Stimulated activated naive B cell treated with anti-CD40 and anti-IgM and Interleukin-4, amounts not matched to agents 10 μg/mL and 1 μg/mL and 100 μg/mL, for 72 hours (primary cell): ENCODE measurements at places on chromosomes 5 and 9.
A peak's percentile ranks its signal among the peaks of the same experiment; 100 is the strongest.

GRCh38 chr5:10364186-10364689, 10.7 kb downstream of the MARCHF6 start:
- H3K27ac ChIP-seq: peak overlapping the region; percentile 72
- no peak for DNase-seq
- no peak overlapping the region for H3K4me3 ChIP-seq
- H3K27me3 ChIP-seq: no peaks in the 10 kb centered on the region
- peaks cover 76% of the 10 kb centered on the region for H3K4me1 ChIP-seq

GRCh38 chr9:136757751-136758140, 297 bp downstream of the LCN8 start:
- H3K4me1 ChIP-seq: peaks cover 27% of the 10 kb centered on the region
- peaks cover 7% of the 10 kb centered on the region for H3K36me3 ChIP-seq
- H3K4me3 ChIP-seq: no peak overlapping the region
- no peak for DNase-seq

DNA sequence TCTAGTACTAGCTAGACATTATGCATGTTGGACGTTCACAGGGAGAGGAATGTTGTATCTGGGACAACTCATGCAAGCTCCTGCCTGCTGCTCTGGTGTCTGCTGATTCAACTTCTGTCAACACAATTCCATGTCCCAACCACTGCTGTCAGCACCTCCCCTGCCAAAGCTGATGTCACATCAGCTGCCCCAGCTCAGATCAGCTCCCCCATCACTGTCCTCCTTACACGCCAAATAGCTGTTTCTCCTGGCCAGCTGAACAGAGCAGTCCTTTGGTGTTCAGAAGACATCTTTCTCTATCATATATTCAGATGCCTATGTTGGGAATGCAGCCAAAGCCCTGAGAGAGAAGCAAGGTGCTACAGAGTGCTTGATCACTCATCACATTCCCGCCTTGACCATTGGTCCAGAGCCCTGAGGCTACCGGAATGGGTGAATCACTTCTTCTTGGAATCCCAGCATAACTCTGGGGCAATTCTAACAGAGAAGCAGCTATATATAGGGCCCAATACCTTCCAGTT, 223.3 kb downstream of the SEC61B start:
- H3K27ac ChIP-seq: peak overlapping the region; percentile 84
- peaks cover 8% of the 10 kb centered on the region for H3K27me3 ChIP-seq
- DNase-seq: no peak
- no peak overlapping the region for H3K4me3 ChIP-seq
- H3K36me3 ChIP-seq: peaks cover 3% of the 10 kb centered on the region
- H3K4me1 ChIP-seq: peaks cover 8% of the 10 kb centered on the region

DNA sequence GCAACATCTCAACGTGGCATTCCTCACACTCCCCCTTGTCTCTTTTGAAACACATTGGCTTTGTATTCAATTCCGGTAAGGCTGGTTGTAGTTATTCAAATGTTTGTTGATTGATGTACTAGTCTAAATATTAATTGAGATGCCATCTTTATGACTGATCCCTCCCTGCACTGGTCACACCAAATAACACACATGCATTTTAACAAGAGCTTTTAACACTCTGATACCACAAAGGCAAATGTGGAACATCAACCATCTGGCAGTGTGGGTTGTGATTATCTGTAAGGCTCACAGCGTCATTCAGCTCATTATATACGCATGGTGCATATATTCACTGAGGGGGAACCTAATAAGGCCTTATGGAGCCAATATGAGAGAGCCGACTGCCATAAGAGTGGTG, 305.0 kb downstream of the TENT4A start:
- no peak overlapping the region for H3K4me3 ChIP-seq
- no peaks in the 10 kb centered on the region for H3K36me3 ChIP-seq
- no peaks in the 10 kb centered on the region for H3K4me1 ChIP-seq
- no peaks in the 10 kb centered on the region for H3K27me3 ChIP-seq
- no peak overlapping the region for H3K27ac ChIP-seq

- no peak overlapping the region for H3K4me3 ChIP-seq
- no peak overlapping the region for H3K27ac ChIP-seq
- H3K4me1 ChIP-seq: no peaks in the 10 kb centered on the region
- no peak for DNase-seq
- no peaks in the 10 kb centered on the region for H3K36me3 ChIP-seq
Observed at GRCh38 chr5:74424162-74424868, 216.2 kb downstream of the ENC1 start.

- H3K36me3 ChIP-seq: no peaks in the 10 kb centered on the region
- no peak overlapping the region for H3K4me3 ChIP-seq
- DNase-seq: no peak
- H3K27me3 ChIP-seq: peaks cover 53% of the 10 kb centered on the region
- no peak overlapping the region for H3K27ac ChIP-seq
Observed at GRCh38 chr9:33737811-33738606, 57.4 kb upstream of the PRSS3 start.

DNA sequence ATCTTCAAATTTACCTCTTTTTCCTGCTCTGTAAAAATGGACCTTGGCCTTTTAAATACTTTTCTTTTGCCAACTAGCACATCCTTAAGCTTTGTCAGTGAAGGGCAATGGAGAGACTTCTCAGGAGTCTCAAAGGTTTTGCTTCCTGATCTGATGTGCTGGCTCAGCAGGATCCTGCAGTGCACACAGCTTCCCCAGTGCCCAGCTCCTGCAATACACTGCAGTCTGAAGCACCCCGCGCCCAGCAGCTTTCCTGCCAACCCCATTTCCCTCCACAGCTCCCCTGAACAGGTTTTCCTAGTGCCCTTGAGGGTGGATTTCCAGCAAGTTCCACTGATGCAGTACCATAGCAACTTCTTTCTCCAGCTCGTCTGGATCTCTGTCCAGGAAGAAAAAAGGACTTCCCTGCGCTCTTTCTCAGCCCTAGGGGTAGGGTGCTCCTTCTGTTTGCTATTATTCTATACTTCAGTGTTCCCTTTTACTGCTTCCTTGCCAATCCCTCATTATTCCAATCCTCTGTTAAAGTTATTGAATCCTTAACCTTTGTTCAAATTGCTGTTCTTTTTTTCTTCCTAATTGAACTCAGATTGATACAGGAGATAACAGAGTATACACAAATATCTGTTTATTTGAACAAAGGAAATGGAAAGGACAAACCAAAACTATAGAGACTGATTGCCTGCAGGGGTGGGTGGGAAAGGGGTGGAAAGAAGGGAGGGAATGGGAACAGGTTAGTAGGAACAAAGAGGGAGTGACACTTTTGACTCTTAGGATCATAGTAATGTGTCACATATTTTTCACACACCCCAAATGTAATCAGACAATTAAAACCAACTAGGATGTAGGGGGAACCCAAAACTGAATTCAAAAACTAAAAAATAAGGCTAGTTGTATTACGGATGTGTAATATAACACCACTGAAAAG, 8.5 kb downstream of the SNAPC3 start:
- no peaks in the 10 kb centered on the region for H3K27me3 ChIP-seq
- H3K27ac ChIP-seq: no peak overlapping the region
- no peak for DNase-seq
- H3K4me1 ChIP-seq: peaks cover 44% of the 10 kb centered on the region
- no peak overlapping the region for H3K4me3 ChIP-seq

- no peaks in the 10 kb centered on the region for H3K27me3 ChIP-seq
- DNase-seq: no peak
- no peak overlapping the region for H3K27ac ChIP-seq
- no peak overlapping the region for H3K4me3 ChIP-seq
Observed at GRCh38 chr5:166926138-166926537, 1365.3 kb upstream of the WWC1 start.

DNA sequence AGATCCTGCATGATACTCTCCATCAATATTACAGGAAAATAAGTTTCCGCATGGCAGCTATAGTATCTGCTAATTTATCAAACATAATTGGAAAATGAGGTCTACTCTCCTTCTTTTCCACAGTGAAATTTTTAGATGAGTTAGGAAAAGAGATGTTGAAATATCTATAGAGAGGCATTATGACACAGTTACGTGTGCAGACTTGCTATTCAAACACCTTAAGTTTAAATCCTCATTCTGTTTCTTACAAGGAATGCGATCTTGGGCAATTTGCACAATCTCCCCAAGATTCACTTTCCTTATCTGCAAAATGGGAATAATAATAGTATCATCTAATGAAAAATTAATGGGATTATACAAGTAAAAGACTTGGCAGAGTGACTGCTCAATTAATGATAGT, 91.7 kb upstream of the SLCO6A1 start:
- H3K27ac ChIP-seq: no peak overlapping the region
- H3K36me3 ChIP-seq: peaks cover 1% of the 10 kb centered on the region
- no peaks in the 10 kb centered on the region for H3K27me3 ChIP-seq
- H3K4me1 ChIP-seq: peaks cover 2% of the 10 kb centered on the region

- H3K36me3 ChIP-seq: no peaks in the 10 kb centered on the region
- H3K27ac ChIP-seq: no peak overlapping the region
- no peak for DNase-seq
- H3K4me3 ChIP-seq: no peak overlapping the region
- peaks cover 24% of the 10 kb centered on the region for H3K27me3 ChIP-seq
- H3K4me1 ChIP-seq: no peaks in the 10 kb centered on the region
Observed at GRCh38 chr5:88702332-88702731, 180.7 kb downstream of the MEF2C start.

- DNase-seq: peak; percentile 76
- peak overlapping the region; percentile 89 for H3K4me3 ChIP-seq
- H3K27me3 ChIP-seq: no peaks in the 10 kb centered on the region
- peaks cover 12% of the 10 kb centered on the region for H3K36me3 ChIP-seq
Observed at GRCh38 chr5:75668977-75669689, 48.1 kb downstream of the POC5 start.

DNA sequence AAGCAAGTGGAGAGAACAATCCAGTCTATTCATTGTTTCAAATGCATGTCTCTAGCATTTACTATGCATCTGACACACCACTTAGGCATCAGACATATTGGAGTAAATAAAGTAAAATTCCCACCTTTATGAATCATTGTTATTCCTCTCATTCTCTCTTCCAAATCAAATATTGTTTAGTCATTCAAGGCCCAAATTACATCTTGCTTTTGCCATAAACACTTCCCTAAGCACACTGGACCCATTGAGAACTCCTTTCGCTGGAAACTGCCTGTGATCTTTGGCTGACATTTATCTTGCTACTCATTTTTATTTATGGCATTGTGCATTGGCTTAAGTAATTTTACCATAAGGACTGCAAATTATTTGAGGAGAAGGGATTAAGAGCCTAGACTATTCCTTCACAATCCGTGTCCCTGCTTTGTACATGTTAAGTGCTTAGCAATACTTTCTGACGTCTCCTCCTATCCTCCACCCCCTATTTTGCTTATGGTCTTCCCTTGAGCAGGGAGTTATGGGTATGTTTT, 7.4 kb downstream of the C5orf46 start:
- no peak overlapping the region for H3K27ac ChIP-seq
- H3K4me3 ChIP-seq: no peak overlapping the region
- H3K4me1 ChIP-seq: no peaks in the 10 kb centered on the region
- peaks cover 4% of the 10 kb centered on the region for H3K27me3 ChIP-seq

DNA sequence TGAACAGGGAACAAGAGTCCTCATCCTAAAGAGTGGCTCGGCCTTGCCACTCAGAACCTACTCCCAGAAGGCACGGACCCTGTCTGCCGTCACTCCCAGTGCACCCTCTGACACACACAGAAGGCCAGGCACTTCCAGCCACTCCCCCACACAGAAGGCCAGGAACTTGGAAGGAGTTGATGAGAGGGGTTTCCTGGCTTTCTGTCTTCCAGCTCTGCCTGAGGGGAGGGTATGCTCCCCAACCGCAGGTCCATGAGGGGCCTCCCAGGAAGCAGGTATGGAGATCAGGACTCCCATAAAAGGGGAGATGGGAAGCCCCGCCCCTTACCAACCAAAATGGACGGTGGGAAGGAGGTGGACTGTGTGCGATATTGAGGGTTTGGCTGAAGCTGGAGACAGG, 247.6 kb upstream of the IRX4 start:
- DNase-seq: no peak
- no peaks in the 10 kb centered on the region for H3K27me3 ChIP-seq
- H3K36me3 ChIP-seq: no peaks in the 10 kb centered on the region
- no peak overlapping the region for H3K27ac ChIP-seq

DNA sequence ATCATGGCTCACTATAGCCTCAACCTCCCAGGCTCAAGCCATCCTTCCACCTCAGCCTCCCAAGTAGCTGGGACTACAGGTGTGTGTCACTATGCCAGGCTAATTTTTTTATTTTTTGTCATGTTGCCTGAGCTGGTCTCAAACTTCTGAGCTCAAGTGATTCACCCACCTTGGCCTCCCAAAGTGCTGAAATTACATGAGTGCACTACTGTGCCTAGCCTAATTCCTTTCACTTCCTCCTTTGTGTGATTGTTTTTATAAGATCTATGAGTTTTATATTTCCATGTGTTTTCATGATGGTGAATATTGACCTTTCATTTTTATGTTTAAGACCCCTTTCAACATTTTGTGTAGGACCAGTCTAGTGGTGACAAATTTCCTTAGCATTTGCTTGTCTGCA, 55.2 kb upstream of the IL12B start:
- H3K27me3 ChIP-seq: no peaks in the 10 kb centered on the region
- no peaks in the 10 kb centered on the region for H3K4me1 ChIP-seq
- H3K36me3 ChIP-seq: peaks cover 15% of the 10 kb centered on the region

- H3K27me3 ChIP-seq: no peaks in the 10 kb centered on the region
- no peak overlapping the region for H3K27ac ChIP-seq
- H3K4me3 ChIP-seq: no peak overlapping the region
- H3K36me3 ChIP-seq: peaks cover 3% of the 10 kb centered on the region
Observed at GRCh38 chr9:116389541-116390302, 236.1 kb downstream of the PAPPA start.

- H3K27me3 ChIP-seq: peaks cover 15% of the 10 kb centered on the region
- no peak overlapping the region for H3K4me3 ChIP-seq
- no peak overlapping the region for H3K27ac ChIP-seq
- DNase-seq: no peak
- H3K4me1 ChIP-seq: peaks cover 30% of the 10 kb centered on the region
Observed at GRCh38 chr9:90921969-90922368, 120.3 kb downstream of the SYK start.

- H3K27ac ChIP-seq: no peak overlapping the region
- no peak for DNase-seq
- H3K4me1 ChIP-seq: peaks cover 18% of the 10 kb centered on the region
- peaks cover 33% of the 10 kb centered on the region for H3K27me3 ChIP-seq
- H3K4me3 ChIP-seq: no peak overlapping the region
- H3K36me3 ChIP-seq: peaks cover 51% of the 10 kb centered on the region
Observed at GRCh38 chr5:348726-349125, 27.2 kb downstream of the AHRR start.

GRCh38 chr9:27227192-27227591, 69.8 kb downstream of the EQTN start:
- DNase-seq: no peak
- H3K4me3 ChIP-seq: no peak overlapping the region
- H3K27ac ChIP-seq: no peak overlapping the region
- H3K27me3 ChIP-seq: no peaks in the 10 kb centered on the region
- no peaks in the 10 kb centered on the region for H3K4me1 ChIP-seq
- H3K36me3 ChIP-seq: no peaks in the 10 kb centered on the region

DNA sequence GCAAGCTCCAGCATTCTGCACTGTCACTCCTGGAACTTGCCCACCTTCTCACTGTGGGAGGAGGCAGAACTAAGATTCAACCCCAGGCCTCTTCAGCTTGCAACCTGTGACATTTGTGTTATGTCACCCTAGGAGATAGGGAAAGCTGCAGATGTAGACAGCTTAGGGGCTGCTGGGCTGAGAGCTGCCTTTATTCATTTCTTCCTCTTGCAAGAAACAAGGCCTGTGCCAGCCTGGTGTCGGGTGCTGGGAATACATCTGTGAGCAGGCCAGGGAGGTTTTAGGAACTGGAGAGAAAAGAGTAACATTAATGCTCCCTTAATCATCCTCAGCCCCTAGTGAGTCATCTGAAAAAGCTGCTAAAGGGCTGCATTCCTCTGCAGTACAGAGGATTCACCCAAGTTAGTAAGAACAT, 101.8 kb downstream of the FGF18 start:
- no peaks in the 10 kb centered on the region for H3K36me3 ChIP-seq
- no peak for DNase-seq
- H3K4me3 ChIP-seq: no peak overlapping the region
- H3K27me3 ChIP-seq: peaks cover 6% of the 10 kb centered on the region
- no peaks in the 10 kb centered on the region for H3K4me1 ChIP-seq
- no peak overlapping the region for H3K27ac ChIP-seq
